ENCODE measurements at places on chromosomes 2 and 18.

- DNase-seq: no peak
These were observed 799.3 kb downstream of the BCL11A start for GRCh38 chr2:59754011-59754735.

DNA sequence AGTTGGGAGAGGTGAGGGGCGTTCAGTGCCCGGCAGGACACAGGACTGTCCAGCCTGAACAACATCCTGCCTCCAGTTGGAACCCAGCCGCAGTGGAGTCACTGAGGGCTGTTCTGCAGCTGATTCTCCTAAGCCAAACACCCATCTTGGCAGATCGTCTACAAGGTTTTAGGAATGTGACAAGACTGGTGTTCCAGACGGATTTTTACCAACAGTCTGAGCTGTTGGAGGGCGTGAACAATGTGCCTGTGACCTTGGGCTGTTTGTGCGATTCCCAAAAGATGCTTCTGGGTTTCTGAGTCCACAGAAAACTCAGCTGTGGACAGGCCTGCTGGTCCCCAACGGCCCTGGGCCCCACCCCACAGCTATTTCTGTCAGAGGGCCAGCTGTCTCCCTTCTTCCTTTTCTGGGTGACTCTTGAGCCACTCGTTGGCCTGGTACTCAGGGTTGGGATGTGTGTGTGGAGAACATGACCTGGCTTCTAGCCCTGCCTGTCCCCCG is 5.7 kb downstream of the LRRFIP1 start:
- no peak for DNase-seq

DNA sequence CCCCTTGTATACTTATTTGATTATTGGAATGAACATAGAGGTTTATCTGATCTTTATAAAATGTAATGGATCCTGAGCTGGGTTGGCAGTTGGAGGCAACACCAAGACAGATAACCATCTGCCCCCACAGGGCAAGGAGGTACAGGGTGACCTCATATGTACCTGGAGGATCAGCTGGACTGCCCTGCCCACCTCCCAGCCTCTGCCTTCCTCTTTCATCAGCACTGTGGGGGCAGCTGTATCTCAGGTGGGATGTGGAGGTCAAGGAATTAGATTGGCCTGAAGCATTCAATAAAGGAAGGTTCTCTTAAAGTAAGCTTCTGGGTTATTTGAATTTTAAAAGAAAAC is 92.6 kb downstream of the LYPD6 start:
- DNase-seq: no peak

DNA sequence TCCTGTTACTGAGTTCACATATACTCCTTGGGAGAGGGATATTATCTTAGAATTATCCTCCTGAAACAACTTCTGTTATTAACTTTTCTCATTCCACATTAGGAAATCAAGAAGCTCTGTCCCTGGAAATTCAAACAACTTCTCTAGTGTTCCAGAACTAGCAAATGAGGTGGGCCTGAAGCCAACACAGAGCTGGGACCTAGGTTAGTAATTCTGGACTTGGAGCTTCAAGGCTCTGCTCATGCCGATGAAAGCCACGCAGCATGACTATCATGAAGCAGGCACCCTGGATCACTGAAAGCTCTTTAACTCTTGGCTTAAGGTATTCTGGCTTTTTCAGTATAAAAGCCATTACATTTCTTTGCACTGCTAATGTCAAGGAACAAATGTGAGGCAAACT is 242.7 kb downstream of the TGIF1 start:
- no peak for DNase-seq

DNA sequence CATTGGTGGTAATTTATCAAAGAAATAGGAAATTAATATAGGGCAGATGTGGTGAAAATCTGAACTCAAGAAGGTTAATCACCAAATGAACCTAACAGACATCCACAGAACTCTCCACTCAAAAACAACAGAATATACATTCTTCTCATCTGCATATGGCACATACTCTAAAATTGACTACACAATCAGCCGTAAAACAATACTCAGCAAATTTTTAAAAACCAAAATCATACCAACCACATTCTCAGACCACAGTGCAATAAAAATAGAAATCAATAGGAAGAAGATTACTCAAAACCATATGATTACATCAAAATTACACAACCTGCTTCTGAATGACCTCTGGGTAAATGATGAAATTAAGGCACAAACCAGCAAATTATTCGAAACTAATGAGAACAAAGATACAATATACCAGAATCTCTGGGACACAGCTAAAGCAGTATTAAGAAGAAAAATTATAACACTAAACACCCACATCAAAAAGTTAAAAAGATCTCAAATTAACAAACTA is 31.0 kb downstream of the RBM43 start:
- DNase-seq: no peak
